ENCODE measurements at places on chromosomes 7 and 10. TPM values are rescaled to one million over a fixed set of nuclear protein-coding genes. Genes with fewer than 3 reads are reported as not detected.

GRCh38 chr7:153370092-153370491, 610.5 kb downstream of the ACTR3B start:
- H3K4me1 ChIP-seq = no peaks in the 10 kb centered on the region
- H3K4me3 ChIP-seq = no peak overlapping the region
- no peaks in the 10 kb centered on the region for H3K36me3 ChIP-seq
- no peak for DNase-seq
- H3K27me3 ChIP-seq = no peaks in the 10 kb centered on the region

- no peak overlapping the region for H3K4me3 ChIP-seq
- no peaks in the 10 kb centered on the region for H3K27me3 ChIP-seq
- H3K4me1 ChIP-seq = no peaks in the 10 kb centered on the region
Observed at GRCh38 chr10:85225311-85225710, 896.9 kb downstream of the CCSER2 start.

Gene GRID2IP
- total RNA-seq = 0.33 TPM

DNA sequence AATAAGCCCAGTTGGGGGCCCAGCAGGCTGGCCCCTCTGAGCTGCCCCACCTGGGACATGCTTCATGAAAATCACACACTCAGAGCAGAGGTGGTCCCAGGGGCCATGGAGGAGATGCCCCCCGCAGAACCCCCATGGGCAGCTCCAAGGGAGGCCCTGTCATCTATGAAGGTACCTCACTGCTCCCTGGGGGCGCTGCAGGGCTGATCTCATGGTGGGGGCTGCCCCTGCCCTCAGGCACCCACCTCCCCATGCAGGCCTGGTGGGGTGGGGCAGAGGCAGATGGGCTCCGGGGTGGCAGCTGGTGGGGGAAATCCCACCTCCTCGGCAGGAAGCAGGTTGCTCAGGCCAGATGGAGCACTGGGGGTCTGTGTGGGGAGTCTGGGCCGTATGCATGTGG, 60.5 kb downstream of the YKT6 start:
- H3K4me3 ChIP-seq = no peak overlapping the region
- no peak for DNase-seq
- H3K27ac ChIP-seq = no peak overlapping the region
- no peaks in the 10 kb centered on the region for H3K27me3 ChIP-seq
- H3K4me1 ChIP-seq = peaks cover 25% of the 10 kb centered on the region
- H3K36me3 ChIP-seq = no peaks in the 10 kb centered on the region

GRCh38 chr7:72394016-72394415, 18.1 kb downstream of the CALN1 start:
- H3K27ac ChIP-seq = no peak overlapping the region
- DNase-seq = no peak
- H3K36me3 ChIP-seq = no peaks in the 10 kb centered on the region
- H3K4me1 ChIP-seq = no peaks in the 10 kb centered on the region
- H3K27me3 ChIP-seq = no peaks in the 10 kb centered on the region
- no peak overlapping the region for H3K4me3 ChIP-seq

Gene FAM25G
- total RNA-seq = not detected

GRCh38 chr7:44403176-44403759, 77.9 kb upstream of the CAMK2B start:
- DNase-seq = no peak
- H3K27ac ChIP-seq = no peak overlapping the region
- H3K27me3 ChIP-seq = no peaks in the 10 kb centered on the region
- no peak overlapping the region for H3K4me3 ChIP-seq

GRCh38 chr10:130045091-130045652, 65.5 kb downstream of the C10orf143 start:
- H3K36me3 ChIP-seq = no peaks in the 10 kb centered on the region
- no peaks in the 10 kb centered on the region for H3K4me1 ChIP-seq
- no peaks in the 10 kb centered on the region for H3K27me3 ChIP-seq
- no peak overlapping the region for H3K27ac ChIP-seq
- DNase-seq = no peak

Gene TMEM213
- not detected for total RNA-seq

DNA sequence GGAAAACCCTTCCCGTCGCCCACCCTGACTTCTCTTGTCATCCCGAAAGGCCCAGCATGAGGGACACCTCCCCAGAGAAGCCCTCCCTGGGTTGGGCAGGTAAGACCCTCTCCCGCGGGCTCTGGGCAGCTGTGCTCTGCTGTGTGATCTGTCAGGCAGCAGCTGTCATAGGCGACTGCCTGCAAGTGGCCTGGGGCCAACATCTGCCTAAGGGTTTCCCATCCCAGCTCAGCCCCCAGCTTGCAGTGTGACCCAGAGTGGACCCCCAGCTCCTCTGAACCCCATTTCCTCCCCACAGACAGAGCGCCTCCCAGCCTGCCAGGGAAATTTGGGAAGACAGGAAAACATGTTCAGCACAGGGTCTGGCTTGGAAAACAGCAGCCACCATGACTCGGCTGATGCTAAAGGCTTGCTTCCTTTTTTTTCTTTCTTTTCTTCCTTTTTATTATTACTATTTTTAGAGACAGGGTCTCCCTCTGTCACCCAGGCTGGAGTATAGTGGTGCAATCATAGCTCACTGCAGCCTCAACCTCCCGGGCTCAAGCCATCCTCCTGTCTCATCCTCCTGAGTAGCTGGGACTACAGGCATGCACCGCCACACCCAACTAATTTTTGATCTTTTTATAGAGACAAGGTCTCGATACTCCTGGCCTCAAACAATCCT, 18.3 kb upstream of the TNRC18 start:
- no peak overlapping the region for H3K27ac ChIP-seq
- H3K36me3 ChIP-seq = no peaks in the 10 kb centered on the region
- H3K4me3 ChIP-seq = no peak overlapping the region
- DNase-seq = no peak
- H3K27me3 ChIP-seq = no peaks in the 10 kb centered on the region
- no peaks in the 10 kb centered on the region for H3K4me1 ChIP-seq

DNA sequence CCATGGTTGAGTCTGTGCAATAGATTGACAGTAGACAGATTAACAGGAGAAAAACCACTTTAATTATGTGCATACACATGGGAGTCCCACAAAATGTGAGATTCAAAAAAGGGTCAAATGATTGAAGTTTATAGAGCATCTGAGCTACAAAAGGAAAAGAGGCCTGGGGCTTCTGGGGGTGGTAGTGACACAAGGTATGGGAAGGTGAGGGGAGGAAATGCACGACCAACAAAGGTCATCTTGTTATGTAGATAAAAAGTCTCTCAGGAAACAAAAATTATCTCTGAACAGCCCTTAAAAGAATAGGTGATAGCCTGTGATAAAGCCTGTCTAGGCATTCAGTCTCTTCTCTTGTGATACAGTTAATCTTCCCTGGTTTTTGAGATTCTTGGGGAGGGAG, 141.7 kb downstream of the SEC23IP start:
- no peaks in the 10 kb centered on the region for H3K27me3 ChIP-seq
- no peak for DNase-seq
- H3K27ac ChIP-seq = no peak overlapping the region

GRCh38 chr10:117663750-117664149, 121.2 kb downstream of the EMX2 start:
- DNase-seq = no peak
- H3K27ac ChIP-seq = no peak overlapping the region
- H3K4me1 ChIP-seq = no peaks in the 10 kb centered on the region

DNA sequence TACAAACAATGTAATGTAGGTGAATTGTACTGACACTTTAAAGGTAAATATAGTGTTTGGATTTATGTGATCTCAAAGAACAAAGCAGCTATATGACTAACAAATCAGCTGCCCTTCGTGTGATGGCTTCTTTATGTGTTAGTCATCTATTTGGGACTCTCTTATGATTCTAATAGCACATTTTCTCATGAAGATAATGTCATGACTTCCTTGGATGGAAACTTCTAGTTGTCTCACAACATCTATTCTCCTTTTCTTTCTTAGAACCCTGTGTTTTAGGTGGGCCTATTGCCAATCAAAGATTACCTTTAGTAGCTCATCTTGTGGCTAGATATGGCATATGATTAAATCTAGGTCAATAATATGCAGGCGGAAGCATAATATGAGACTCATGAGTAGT, 45.0 kb downstream of the TMEM106B start:
- H3K27me3 ChIP-seq = no peaks in the 10 kb centered on the region
- H3K27ac ChIP-seq = no peak overlapping the region
- H3K36me3 ChIP-seq = no peaks in the 10 kb centered on the region
- H3K4me1 ChIP-seq = peaks cover 32% of the 10 kb centered on the region
- H3K4me3 ChIP-seq = no peak overlapping the region

GRCh38 chr10:117994771-117995170, 52.0 kb downstream of the RAB11FIP2 start:
- DNase-seq = no peak
- no peaks in the 10 kb centered on the region for H3K4me1 ChIP-seq
- no peak overlapping the region for H3K27ac ChIP-seq

DNA sequence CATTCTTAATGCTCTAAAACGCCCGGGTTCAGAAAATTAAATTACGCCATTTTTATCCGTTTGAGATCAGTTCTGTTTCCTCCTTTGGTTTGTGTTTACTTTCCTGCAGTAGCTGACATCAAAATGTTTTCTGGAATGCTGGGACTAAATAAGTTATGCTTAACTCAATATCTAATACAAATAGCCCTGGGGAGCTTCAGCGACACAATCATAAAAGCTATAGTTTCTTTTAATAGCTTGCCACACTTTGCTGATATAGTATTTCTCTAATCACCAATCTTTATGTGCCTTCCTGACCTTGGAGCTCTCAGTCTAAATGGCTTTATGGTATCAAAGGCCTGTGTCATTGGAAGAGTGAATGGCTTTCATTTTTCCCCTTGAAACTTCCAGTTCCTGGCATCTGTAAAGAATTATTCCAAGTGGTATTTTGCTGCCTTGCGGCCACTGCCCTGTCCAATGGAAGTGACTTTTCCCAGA, 202.7 kb downstream of the HDAC9 start:
- H3K27me3 ChIP-seq = no peaks in the 10 kb centered on the region
- no peak overlapping the region for H3K27ac ChIP-seq
- H3K4me3 ChIP-seq = no peak overlapping the region
- H3K36me3 ChIP-seq = no peaks in the 10 kb centered on the region
- no peaks in the 10 kb centered on the region for H3K4me1 ChIP-seq
- no peak for DNase-seq

DNA sequence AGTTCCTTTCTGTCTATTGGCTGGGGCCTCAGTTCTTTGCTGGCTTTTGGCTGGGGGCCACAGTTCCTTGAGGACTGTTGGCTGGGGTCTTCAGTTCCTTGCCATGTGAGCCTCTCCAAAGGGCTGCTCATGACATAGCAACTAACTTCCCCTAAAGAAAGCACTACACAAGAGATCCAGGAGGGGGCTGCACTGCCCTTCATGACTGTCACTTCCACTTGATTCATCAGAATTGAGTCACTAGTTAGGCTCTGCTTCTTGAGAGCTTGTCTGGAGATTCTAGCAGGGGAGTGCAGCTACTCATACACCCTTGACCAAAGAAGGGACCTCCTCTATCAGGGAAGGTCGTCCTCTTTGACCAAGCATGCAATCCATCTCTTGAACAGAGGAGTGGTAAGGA, 38.0 kb upstream of the MKX start:
- H3K27me3 ChIP-seq = peaks cover 3% of the 10 kb centered on the region
- no peaks in the 10 kb centered on the region for H3K36me3 ChIP-seq
- H3K4me3 ChIP-seq = no peak overlapping the region

Gene GTF2IRD2
- 8.0 TPM for total RNA-seq

Gene IFIT3
- 0.35 TPM for total RNA-seq

DNA sequence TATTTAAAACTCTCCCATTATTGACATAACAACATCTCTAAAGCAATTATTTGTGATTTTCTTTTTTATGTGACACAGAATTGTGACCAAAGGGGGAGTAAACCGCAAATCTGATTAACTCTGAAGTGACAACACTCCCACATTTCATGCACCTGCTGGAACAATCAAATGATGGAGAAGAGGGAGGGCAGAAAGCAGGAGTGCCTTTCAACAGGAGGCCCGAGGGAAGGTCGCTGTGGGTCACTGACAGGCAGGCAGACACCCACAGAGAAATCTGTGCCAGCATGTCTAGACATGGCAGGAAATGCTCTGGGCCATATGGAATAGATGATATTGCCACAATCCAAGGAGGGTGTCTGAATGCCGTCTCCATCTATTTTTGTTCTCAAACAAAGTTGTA, 247.3 kb downstream of the DOCK4 start:
- no peak overlapping the region for H3K4me3 ChIP-seq
- H3K4me1 ChIP-seq = no peaks in the 10 kb centered on the region
- H3K27ac ChIP-seq = no peak overlapping the region
- DNase-seq = no peak
- no peaks in the 10 kb centered on the region for H3K36me3 ChIP-seq

Gene GNAT3
- not detected for total RNA-seq

GRCh38 chr10:99341860-99342490, 12.8 kb downstream of the CNNM1 start:
- H3K4me1 ChIP-seq = no peaks in the 10 kb centered on the region
- H3K4me3 ChIP-seq = no peak overlapping the region
- H3K36me3 ChIP-seq = no peaks in the 10 kb centered on the region
- no peaks in the 10 kb centered on the region for H3K27me3 ChIP-seq
